ENCODE measurements at places on chromosomes 6 and 20. TPM values are rescaled to one million over a fixed set of nuclear protein-coding genes. Genes with fewer than 3 reads are reported as not detected.

DNA sequence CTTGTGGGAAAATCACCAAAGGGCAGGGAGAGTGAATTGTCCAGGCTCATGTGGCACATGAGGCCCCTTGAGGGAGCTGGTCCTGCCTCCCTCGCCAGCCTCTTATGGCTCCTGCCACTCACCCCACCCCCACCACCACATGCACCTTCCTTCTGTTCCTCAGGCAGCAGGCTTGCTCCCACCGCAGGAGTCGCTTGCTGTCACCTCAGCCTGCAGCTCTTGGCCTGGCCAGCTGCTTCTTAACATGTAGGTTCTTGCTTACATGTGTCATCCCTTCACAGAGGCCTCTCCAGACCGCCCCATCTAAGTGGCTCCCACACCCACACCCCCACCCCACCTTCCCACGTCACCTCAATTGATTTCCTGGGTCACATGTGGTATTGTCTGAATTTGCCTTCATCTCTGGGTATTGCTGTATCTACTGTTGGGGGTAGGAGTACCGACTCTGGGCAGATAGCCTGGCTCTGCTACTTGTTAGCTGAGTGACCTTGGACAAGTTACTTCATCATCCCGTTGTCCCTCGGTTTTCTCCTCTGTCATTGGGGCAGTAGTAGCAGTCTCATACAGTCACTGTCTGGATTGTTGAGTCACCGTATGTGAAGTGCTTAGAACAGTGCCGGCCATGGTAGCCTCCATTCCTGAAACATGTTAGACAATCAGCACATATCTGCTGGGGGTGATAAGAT is 41.7 kb downstream of the SLC9A8 start:
- no peak for DNase-seq

- peak; percentile 43 for DNase-seq
Measured at GRCh38 chr20:8798505-8798904, 270.4 kb upstream of the PLCB4 start.

DNA sequence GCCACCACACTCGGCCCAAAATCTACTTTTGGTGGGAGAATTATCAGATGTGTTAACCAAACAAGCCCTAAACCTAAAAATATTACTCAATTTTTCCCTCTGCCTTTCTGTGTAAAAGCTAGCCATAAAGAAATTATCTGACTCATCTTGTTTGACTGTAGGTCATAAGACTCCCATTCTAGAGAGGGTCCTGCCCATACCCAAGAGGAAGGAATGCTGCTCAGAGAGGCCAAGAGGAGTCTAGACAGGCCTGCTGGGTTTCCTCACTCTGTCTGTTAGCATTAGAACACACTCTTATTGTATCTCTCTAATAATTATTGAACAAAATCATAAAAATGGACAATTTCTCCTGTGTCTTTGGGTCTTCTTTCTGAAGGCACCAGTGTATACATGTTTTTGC is 26.1 kb downstream of the C6orf141 start:
- DNase-seq: no peak

- DNase-seq: no peak
Measured at GRCh38 chr20:54044156-54044555, 26.2 kb downstream of the BCAS1 start.

GRCh38 chr6:168870982-168871381 is 382.7 kb downstream of the THBS2 start:
- DNase-seq: no peak

DNA sequence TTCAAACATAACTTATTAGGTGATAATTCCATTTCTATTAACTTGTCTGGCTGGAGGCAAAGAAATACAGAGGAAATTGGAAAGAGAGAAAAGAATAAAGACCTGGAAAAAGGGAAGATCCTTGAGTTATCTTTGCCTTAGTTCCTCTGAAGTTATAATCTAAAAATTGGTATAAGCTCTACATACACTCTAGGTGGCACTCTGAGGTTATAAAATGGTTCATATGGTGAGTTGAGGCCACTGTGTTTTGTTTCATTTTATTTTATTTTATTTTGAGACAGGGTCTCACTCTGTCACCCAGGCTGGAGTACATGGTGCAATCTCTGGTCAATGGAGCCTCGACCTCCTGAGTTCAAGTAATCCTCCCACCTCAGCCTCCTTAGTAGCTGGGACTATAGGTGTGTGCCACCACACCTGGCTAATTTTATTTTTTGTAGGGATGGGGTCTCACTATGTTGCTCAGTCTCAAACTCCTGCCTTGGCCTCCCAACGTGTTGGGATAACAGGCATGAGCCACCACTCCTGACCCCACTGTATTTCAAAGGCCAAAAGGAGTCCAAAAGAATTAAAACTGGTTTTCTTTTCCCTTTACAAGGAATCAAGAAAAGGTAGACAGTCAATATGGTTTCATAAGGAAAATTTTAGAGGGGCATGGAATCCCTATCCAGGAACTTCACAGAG is 19.4 kb downstream of the GPX6 start:
- DNase-seq: no peak

GRCh38 chr20:32560989-32561830 is 23.9 kb downstream of the NOL4L start:
- no peak for DNase-seq

DNA sequence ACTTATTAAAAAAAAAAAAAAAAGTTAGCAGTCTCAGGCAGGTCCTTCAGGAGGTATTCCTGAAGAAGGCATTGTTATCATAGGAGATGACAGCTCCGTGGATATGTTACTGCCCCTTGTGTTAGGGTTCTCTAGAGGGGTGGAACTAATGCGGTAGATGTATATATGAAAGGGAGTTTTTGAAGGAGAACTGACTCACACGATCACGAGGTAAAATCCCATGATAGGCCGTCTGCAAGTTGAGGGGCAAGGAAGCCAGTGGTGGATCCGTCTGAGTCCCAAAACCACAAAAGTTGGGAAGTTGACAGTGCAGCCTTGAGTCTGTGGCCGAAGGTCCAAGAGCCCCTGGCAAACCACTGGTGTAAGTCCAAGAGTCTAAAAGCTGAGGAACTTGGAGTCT is 103.4 kb downstream of the TULP4 start:
- DNase-seq: no peak

DNA sequence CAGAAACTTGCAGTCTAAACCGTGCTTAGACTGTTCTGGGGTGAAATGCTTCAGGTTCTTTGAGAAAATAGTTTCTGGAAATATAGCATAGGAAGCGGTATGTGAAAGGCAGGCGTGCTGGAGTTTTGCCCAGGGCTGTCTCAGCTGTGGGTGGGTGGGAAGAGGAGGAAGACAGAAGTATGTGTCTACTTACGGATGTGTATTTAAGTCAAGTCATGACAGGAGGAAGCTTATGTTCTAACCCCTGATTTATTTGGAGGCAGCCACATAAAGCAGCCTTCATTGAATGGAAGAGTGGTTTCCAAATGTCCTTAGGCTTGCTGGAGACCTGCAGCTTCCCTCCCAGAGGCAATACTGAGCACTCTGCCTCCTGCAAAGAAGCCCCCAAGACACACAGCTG is 345.8 kb upstream of the PRND start:
- no peak for DNase-seq

GRCh38 chr20:16689906-16690305 is 39.9 kb upstream of the SNRPB2 start:
- no peak for DNase-seq

DNA sequence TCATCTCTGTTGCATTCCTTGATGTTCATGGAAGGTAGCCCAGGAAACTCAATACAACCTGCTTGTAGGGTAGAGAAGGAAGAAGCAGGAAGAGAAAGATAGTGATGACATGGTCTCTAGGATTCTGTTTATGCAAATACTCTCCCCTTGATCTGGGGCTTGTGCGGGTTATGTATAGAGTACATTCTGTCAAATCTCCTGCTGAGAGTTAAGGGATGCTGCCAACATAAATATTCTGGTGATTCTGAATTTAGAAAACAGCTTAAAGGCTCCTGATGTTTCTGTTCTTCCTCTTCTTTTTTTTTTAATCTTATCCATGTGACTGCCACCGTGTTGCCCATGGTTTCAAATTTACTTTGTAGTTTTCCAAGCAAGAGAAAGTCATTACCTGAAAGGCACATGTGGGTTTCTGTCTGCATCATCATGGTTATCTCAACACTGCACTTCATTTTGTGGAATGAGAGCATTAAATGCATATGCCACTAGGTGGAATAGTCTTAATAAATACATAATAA is 150.6 kb downstream of the RPS12 start:
- no peak for DNase-seq

DNA sequence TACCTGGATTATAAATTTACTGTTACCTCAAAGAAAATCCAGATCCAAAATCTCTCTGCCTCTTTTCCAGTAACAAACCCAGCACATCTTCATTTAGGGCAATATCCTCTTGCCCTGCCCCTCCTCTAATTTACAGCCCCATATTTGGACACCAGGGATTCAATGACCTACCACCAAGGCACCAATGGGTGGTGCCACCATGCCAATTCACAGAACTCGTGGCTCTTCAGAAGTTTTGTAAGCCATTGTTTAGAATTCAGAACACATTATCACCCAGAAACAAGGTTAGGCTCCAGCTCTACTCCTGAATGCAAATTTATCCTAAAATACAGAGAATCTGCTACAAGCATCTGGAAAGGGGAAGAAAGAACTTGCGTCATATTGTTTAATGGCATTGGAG is 67.8 kb upstream of the SASH1 start:
- no peak for DNase-seq

GRCh38 chr6:40807484-40807883 is 220.3 kb upstream of the LRFN2 start:
- DNase-seq: no peak

DNA sequence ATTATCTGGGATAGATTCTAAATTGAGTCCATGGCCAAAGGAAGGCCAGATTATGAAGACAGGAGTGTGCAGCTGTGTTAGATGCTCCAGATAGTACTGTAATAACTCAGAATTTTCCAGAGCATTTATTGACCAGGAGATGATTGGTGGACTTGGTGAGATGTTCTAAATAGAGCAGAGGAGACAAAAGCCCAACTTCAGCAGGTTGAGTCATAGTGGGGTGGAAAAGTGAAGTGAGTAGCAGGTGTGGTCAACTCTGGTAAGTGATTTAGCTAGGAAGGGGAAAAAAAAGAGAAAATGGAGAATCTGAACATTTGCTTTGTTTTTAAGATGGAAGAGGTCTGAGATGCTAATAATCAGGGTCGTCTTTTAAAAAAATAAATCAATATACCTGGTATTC is 227.4 kb downstream of the TMEM200A start:
- no peak for DNase-seq

GRCh38 chr6:139311831-139312230 is 20.0 kb upstream of the TXLNB start:
- DNase-seq: no peak

- DNase-seq: peak; percentile 53
Measured at GRCh38 chr20:40563296-40563950, 125.6 kb downstream of the MAFB start.

GRCh38 chr6:102984357-102984756 is 1590.8 kb downstream of the GRIK2 start:
- no peak for DNase-seq

DNA sequence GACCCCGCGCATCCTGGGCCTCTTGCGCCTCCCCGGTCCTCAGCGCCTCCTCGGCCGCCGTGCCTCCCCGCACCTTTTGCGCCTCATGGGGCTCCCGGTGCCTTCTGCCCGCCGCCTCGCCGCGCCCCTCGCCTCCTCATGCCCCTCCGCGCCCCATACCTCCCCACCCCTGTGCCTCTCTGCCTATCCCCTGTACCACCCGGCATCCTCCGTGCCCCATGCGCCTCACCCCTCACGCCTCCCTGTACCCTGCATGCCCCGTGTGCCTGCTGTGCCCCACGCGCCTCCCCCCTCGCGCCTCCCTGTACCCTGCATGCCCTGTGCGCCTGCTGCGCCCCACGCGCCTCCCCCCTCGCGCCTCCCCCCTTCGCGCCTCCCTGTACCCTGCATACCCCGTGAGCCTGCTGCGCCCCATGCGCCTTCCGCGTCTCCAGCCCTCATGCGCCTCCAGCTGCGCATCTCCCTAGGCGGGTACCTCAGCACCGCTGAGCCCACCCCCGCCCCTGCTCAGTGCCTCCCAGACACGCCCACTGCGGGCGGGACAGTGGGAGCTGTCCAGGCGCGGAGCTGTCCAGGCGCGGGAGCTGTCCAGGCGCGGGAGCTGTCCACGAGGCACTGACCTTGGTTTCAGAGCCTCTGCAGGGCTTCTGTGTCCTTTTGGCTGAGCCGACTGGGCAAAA is 37.1 kb downstream of the IGF2R start:
- peak; percentile 73 for DNase-seq

GRCh38 chr20:5621305-5621704 is 128.9 kb upstream of the SHLD1 start:
- peak; percentile 53 for DNase-seq

- no peak for DNase-seq
Measured at GRCh38 chr20:33624399-33624798, 37.7 kb upstream of the C20orf144 start.

DNA sequence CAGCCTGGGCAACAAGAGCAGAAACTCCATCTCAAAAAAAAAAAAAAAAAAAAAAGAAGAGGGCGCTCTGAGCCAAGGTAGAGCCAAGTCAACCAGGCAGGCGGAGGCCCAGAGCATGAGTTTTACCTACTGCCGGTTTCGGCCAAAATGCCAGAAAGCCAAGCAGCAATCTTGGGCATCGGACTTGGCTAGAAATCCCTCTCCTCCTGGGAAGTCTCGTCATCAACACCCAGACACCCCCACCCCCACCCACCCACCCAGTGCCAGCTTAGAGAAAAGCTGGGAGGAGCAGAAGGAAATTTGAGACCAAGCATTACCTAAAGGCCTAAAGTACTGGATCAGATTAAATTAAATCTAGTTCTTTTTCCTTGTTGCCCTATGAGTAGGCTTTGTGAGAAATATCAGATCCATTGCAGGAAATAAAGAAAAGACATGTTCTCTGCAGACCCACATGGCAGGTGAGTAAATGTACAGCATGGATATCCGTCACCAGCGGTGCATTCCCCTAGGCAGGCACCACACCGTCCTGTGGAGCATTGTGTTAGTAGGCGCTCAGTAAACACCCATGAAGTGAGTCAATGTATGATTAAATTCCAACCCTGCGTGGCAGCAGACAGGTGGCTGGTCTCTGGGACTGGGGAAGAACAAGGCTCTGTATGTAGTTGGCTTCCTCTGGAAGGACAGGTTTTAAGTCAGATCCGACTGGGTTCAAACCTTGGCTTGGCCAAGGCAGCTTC is 21.0 kb downstream of the RIPOR3 start:
- DNase-seq: no peak

DNA sequence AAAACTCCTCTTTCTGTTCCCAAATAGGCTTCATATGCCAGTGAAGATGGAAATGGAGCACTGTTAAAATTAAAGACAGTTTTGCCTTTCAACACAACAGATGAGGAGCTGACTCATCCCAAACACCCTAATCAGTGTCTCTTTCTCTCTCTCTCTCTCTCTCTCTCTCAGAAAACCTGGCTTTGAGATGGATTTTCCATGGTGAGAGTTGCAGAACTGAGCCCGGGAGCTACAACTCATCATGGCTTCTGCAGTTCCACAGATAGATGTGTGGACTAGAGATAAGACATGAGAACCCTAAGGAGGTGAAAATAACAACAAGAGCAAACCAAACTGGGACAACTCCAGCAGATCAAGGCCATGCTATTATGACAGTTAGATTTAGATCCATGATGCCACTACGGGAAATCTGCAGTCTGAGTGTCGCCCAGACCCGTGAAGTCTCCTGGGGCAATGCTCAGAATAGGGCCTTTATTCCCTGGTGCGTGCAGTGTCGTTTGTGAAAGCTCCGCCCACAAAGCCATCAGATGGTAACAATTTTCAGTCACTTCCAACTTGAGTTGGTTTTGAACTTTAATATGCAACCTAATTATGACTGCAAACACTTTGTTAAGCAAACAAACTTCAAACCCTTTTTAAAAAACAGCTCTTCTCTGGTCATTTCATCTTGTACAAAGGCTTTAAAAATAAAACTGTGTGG is 338.2 kb upstream of the PREP start:
- DNase-seq: no peak

Gene OLIG3
- total RNA-seq: not detected

Gene CTAGE9
- total RNA-seq: not detected

Gene OR10C1
- not detected for total RNA-seq

Gene SLPI
- 1.2 TPM for total RNA-seq
